Stimulated activated CD4-positive, alpha-beta T cell treated with anti-CD3 and anti-CD28 coated beads, Interleukin-4, amount 100 ng/mL, for 4 hours (primary cell): ENCODE measurements at places on chromosomes 1 and 21.

- no peak for DNase-seq
Observed at GRCh38 chr21:41973861-41974751, 20.3 kb upstream of the C2CD2 start.

DNA sequence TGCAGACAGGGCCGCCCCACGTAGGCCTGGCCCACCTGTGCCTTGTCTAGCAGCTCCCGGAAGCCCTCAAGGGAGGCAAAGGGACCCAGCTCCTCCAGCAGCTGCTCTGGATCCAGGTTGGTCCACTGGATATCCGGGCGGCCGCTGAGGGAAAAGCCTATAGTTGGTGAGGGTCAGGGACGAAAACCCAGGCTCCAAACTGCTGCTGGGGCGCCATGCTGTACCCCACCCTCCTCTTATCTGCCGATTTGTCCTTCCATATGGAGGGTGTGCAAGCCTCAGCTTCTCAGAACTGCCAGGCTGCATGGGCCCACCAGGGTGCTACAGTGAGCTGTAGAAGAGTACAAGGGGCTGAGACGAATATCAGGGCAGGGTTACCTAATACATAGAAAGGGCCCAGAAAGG lies 12.2 kb downstream of the PTCH2 start:
- no peak for DNase-seq

DNA sequence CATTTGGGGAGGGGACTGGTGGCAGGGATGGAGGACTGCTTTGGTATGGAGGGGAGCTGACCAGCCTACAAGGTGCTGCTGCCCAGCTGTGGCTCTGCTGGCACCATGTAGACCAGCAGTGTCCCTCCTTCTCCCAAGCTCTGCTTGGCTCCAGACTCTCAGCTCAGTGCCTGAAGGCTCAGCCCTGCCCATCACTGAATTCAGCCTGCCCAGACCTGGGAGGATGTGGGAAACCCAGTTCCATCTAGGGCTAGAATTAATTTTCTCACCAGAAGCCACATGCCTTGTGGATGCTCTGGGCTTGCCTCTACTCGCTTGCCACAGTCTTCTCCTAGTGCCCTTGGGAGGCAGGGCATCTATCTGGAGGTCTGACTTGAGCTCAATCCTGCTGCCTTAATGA lies 195.0 kb upstream of the EDN2 start:
- no peak for DNase-seq

- no peak for DNase-seq
Observed at GRCh38 chr1:227314014-227314848, 4.1 kb downstream of the CDC42BPA start.

- no peak for DNase-seq
Observed at GRCh38 chr1:115426956-115427355, 88.9 kb upstream of the NGF start.

DNA sequence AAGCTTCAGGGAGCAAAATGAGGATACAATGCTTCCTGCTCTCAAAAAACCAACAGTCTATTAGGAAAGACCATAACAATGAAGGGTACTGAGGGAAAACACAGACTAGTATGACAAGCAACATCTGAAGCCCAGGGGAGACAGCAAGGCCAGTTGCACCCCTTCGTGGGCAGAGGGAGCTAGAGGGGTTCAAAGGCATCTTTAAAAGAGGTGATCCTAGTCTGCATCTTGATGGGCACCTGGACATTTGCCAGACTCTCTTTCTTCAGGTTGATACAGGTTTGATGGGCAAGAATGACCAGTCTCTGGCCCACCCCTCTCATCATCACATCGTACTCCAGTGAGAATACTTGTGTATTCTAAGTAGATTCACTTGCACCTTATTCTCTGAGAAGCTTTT lies 177.7 kb downstream of the VAV3 start:
- no peak for DNase-seq

DNA sequence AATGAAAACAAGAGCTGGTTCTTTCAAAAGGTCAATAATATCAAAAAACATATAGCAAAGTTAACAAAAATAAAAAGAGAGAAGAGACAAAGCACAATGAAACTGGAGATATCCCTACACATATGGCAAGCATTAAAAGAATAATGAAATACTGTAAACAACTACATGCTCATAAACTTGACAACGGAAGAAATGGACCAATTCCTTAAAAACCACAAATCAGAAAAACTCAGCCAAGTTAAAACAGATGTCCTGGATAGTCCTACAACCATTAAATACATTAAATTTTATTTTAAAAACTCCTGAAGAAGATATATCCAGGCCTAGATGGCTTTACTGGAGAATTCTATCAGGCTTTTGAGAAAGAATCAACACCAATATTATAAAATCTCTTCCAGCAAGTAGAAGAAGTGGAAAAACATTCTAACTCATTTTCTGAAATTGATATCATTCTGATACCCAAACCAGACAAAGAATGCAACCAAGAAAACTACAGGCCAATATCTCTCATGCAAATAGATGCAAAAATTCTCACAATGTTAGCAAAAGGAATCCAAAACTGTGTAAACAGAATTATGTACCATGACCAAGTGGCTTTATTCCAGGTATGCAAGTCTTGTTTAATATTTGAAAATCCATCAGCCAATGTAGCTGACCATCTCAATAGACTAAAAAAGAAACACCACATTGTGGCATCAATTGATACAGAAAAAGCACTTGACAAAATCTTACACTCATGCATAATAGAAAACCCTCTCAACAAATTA lies 56.1 kb upstream of the LRRC7 start:
- DNase-seq: no peak

GRCh38 chr21:15212206-15212605 lies 147.4 kb upstream of the NRIP1 start:
- no peak for DNase-seq

DNA sequence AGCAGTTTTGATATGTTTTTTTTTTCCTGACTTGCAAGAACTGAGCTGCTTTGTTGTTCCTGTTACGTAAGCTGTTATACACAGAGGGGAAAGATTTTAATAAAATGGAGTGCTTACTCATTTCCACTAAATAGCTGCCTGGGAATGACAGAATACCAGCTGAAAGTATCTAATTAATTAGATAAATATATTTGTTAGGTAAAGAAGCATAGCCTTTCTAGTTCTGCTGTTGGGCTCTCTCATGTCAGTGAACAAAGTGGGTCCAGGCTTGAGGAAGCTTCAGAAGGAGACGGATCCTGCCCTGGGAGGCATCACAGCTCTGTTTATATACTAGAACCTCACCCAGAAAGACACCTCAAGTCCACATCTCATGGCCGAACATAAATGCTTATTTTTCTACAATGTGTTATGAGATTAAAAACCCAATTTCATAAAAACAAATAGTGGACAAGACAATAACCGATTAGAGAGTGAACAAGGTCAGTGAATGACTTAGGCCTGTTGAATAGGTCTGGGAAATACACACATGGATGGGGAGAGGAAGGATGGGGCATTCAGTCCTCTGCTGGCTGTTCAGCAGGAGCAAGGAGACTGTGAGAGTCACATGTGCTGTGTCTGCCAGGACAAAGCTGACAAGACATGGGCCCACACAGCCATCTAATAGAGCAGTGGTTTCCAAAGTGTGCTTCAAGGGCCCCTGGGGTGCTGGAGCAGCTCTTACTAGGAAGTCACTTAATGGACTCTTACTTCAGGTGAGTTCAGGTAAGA lies 20.6 kb downstream of the TRAF5 start:
- no peak for DNase-seq

DNA sequence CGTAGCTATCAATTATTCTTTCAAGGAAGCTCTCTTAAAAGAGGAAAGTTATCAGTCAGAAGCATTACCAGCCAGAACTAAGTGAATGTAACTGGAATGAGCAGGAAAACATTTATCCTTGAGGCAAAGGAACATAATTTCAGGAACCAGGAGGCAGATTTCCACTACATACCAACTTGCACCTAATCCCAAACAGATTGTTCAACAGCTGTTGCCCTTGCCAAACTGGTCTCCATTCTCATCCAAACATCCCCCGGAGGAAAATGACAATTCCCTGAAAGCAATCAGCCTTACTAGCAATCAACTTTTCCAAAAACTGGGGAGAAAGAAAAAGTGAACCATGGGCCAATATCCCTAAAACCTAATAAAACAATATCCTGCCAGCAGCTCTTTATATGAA lies 35.0 kb downstream of the ENAH start:
- DNase-seq: no peak
